ENCODE measurements at places on chromosomes 12 and 14. TPM values are rescaled to one million over a fixed set of nuclear protein-coding genes. Genes with fewer than 3 reads are reported as not detected.

The FOXN4 gene
- total RNA-seq: not detected

The ARHGDIB gene
- 1,588 TPM for total RNA-seq

The ANO4 gene
- total RNA-seq: not detected

The TAS2R9 gene
- total RNA-seq: not detected

The GLT8D2 gene
- not detected for total RNA-seq

Measured in activated CD4-positive, alpha-beta T cell treated with anti-CD3 and anti-CD28 coated beads, Interleukin-2, amount 10 ng/mL, durations not matched to agents 7 days and 5 days (primary cell).